Activated CD8-positive, alpha-beta T cell treated with anti-CD3 and anti-CD28 coated beads for 36 hours (primary cell): ENCODE measurements at places on chromosomes 1 and 21. TPM values are rescaled to one million over a fixed set of nuclear protein-coding genes. Genes with fewer than 3 reads are reported as not detected.

- DNase-seq, result no peak
These were observed 7.9 kb downstream of the SORT1 start for GRCh38 chr1:109389638-109390341.

ATF6 gene
- 17.3 TPM for total RNA-seq

DDX20 gene
- 15.9 TPM for total RNA-seq

LCE1A gene
- not detected for total RNA-seq

GRCh38 chr1:1391225-1391624, 7.9 kb downstream of the CCNL2 start:
- DNase-seq, result no peak

DNA sequence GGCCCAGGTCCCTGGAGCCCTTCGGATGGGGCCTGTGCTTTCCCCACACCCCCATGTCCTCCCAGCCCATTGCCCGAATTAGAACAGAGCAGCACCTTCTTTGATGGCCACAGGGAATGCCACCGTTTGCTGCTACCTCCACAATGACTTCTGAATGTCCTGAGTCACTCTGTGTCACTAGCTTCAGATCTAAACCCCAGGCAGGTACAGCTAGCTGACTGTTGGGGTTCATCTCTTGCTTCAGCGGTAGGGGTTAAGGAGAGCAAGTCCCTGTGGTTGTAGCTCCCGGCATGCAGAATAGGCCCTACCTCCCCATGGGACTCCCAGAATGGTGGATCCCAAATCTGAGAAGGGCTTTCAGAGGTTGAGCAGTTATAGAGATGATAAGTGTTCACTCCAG, 291.1 kb upstream of the POU3F1 start:
- DNase-seq, result no peak

- DNase-seq, result peak; percentile 32
These were observed 14.9 kb upstream of the VPS26C start for GRCh38 chr21:37281993-37282392.

CDK18 gene
- total RNA-seq, result 8.4 TPM

DNA sequence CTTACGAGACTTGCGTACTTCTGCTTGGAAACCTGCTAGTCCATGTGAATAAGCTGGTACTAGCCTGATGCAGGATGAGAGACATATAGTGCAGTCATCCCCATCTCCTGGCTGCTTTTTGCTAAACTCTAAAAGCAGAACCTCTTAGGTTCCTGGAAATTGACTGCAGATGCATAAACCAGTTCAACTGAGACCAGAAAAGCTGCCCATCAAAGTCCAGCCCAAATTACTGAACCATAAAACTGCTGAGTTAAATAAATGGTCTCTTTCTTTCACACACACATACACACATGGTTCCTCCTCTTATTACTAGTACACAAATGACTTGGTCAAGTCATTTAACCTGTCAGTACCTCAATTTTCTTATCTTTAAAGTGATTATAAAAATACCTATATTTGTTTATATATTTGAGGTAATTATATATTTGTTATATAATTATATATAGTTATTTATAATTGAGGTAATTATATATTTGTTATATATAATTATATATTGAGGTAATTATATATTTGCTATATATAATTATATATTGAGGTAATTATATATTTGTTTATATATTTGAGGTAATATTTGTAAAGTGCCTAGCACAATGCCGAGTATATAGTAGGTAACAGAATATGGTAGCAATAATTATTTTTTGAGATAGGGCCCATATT, 25.2 kb upstream of the RABGAP1L start:
- DNase-seq, result no peak

GRCh38 chr1:38918568-38918967, 23.1 kb downstream of the RHBDL2 start:
- DNase-seq, result no peak
